ENCODE measurements at places on chromosomes 12 and 14.

- no peak for DNase-seq
Observed at GRCh38 chr14:51521764-51522163, 129.9 kb upstream of the FRMD6 start.

GRCh38 chr12:5784462-5785130 lies 160.5 kb downstream of the ANO2 start:
- no peak for DNase-seq

- no peak for DNase-seq
Observed at GRCh38 chr14:98582276-98582675, 689.7 kb downstream of the BCL11B start.

- no peak for DNase-seq
Observed at GRCh38 chr12:43316520-43316919, 235.5 kb downstream of the ADAMTS20 start.

- no peak for DNase-seq
Observed at GRCh38 chr12:171743-172676, 41.9 kb downstream of the SLC6A12 start.

- no peak for DNase-seq
Observed at GRCh38 chr12:102567031-102567985, 86.9 kb upstream of the IGF1 start.

DNA sequence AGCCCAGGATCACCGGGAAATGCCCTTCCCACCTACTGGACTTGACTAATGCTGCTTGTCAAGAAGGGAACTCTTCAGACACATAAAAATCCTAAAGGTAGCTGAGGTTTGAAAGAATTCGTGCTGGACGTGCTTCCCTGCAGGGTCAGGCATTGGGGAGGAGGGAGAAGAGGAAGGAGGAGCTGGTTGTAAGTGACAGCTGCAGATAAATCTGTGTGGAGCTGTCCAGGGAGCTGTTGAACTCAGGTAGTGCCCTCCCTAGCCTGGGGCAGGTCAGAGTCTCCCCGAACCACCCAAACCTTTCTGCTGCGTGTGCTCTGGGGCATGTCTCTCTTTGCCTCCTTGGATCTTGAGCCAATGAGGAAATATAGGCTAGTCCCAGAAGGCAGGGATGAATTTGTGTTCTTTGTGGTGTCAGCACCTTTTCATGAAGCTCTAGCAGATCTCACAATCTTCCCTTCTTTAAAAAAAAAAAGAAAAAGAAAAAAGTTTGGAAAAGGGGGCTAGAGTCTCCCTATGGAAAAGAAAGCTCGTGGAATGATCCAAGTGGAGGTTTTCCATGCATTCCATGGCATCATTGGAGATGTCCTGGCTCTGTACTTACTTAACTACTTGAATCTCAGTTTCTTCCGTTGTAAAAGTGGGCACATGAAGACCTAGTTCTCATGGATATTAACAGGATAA lies 23.6 kb upstream of the FOS start:
- DNase-seq, result no peak

DNA sequence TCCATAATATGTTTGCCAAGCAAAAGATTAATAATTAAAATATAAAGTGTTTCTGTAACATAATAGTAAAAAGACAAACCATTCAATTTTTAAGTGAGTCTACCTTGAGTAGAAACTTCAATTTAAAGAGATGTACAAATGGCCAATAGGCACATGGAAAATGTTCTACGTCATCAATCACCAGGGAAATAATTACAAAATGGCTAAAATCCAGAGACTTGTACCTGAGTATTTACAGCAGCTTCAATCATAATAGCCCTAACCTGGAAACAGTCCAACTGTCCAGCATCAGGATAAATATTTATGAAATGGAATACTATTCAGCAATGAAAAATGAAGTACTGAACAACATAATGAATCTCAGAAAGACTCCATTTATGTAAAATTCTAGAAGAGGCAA lies 95.5 kb upstream of the FAR2 start:
- DNase-seq, result no peak

GRCh38 chr14:100363053-100363452 lies 39.9 kb downstream of the SLC25A47 start:
- no peak for DNase-seq

DNA sequence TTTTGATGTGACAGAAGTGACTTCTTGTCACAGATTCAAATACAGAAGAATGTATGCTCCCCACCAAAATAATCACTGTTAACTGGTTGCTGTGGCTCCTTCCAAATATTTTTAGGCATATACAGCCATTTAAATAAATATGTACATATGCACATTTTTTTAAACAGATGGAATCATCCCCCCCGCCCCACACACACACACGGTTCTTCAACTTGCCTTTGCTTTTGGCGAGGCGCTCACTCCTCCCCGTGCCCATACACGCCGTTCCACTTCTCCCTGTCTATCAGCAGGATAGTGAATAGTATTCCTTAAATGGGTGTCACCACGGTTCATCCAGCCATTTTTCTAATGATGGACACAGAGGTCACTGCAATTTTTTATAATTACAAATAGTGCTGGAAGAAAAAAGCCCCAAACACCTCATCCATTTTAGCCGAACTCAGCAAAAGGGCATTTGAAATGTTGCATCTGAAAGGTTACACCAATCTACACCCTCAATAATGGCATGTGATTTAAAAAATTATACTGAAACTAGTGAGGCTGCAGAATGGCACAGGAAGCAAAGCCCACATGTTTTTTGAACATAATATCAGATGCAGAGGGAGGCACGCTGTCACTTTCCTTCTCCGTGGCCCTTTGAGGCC lies 39.2 kb upstream of the MEG3 start:
- DNase-seq, result no peak

- DNase-seq, result no peak
Observed at GRCh38 chr12:92539976-92540781, 162.6 kb upstream of the PLEKHG7 start.

GRCh38 chr12:114895827-114896226 lies 211.9 kb upstream of the TBX3 start:
- no peak for DNase-seq

GRCh38 chr14:49017447-49017846 lies 568.7 kb downstream of the RPS29 start:
- no peak for DNase-seq

- DNase-seq, result no peak
Observed at GRCh38 chr14:104105071-104105821, 19.7 kb downstream of the ASPG start.

DNA sequence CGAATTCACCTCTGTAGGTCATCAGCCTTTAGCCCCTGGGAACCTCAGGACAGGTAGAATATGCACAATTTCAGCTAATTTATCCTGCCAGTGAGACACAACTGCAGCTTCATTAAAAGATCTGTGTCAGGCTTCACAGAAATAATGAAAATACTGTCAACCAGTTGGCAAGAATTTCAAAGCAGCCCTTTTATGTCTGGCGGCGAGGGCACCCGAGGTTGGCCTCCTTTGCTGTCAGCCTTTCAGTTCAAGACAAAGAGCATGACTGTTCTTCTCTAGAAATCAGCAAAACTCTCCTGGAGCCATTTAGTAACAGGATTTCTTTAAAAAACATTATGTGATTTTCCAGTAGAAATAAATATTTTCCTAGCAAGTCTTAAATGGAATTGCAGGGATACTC lies 75.9 kb downstream of the BBS10 start:
- no peak for DNase-seq

- DNase-seq, result no peak
Observed at GRCh38 chr14:22232933-22233332, 356.1 kb downstream of the DAD1 start.

DNA sequence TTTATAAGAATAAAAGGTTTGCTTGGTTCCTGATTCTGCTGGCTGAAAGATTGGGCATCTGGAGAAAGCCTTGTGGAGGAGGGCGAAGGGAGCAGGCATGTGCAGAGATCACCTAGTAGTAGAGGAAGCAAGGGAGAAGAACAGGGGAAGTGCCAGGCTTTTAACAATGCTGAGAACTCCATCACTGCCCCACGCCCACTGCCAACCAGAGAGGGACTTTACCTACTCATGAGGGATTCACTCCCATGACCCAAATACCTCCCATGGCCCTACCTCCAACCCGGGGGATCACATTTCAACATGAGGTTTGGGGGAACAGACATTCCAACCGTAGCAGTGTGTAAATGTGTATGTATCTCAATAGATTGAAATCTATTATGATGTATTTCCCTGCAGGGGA lies 360.3 kb downstream of the GLT1D1 start:
- DNase-seq, result no peak

- DNase-seq, result peak; percentile 88
Observed at GRCh38 chr14:102516531-102517391, 7.2 kb upstream of the ANKRD9 start.

- DNase-seq, result no peak
Observed at GRCh38 chr14:42214981-42215491, 608.4 kb downstream of the LRFN5 start.

DNA sequence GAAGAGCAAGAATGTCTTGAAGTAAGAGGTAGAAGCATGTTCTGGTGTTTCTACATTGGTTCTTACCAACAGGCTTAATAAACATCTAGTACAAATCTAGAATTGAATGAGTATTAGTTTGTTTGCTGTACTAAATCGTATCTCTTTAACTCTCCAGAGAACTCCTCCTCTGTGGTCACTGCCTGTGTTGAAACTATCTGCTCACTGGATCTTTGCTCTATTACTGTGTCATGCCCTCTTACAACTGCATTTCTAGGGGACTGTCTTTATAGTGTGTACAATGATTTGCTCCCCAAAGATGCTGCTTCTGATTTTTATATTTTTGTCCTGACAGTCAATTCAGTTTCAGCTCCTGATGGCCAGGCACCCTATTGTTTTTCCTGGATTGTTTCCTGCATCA lies 50.1 kb upstream of the E2F7 start:
- no peak for DNase-seq

GRCh38 chr12:59660148-59660547 lies 64.3 kb downstream of the SLC16A7 start:
- no peak for DNase-seq

GRCh38 chr12:10121278-10121677 lies 8.7 kb downstream of the CLEC7A start:
- no peak for DNase-seq

GRCh38 chr14:39228509-39229221 lies 5.0 kb upstream of the MIA2 start:
- peak; percentile 72 for DNase-seq

DNA sequence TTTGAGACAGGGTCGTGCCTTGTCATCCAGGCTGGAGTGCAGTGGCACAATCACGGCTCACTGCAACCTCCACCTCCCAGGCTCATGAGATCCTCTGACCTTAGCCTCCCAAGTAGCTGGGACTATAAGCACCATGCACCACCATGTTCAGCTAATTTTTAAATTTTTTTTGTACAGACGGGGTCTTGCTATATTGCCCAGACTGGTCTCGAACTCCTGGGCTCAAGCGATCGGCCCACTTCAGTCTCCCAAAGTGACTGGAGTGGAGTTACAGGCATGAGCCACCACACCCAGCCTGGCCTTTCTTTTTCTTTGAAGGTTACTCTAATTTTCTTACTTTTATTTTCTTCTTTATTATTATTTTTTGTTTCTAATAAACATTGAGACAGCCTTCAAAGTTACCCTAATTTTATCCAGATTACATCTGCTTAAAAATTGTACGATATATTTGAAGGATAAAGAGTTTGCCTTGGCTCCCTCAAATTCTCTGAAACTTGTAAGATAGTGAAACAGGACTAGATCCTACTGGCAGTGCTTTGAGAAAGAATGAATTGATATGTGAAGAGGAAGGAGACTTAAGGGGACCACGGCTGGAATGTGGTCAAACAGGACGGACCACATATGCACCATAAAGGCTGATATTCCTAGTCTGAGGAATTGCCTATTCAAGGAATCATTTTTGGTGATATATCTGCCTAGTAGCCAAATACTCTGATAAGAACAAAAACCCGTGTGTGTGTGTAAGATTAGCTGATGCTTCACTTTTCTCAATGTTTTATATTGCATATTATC lies 14.1 kb upstream of the SINHCAF start:
- DNase-seq, result no peak

DNA sequence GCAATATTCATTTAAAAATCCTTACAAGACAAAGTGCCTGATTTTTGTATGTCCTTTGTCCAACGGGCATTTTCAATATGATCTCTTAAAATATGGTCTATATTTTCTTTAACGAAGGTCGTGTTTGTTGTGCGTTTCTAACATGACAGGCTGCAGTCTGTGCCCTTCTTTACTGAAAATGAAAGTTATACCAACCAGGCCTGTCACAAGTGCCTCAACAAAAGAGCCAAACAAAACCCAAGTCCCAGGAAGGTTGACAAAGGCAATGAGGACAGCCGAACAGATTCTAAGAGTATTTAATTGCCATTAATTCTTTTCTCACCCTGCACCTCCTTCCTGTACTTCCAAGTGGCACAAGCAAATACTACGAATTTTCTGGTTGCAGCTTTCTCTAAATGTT lies 13.9 kb downstream of the PAX9 start:
- DNase-seq, result no peak

DNA sequence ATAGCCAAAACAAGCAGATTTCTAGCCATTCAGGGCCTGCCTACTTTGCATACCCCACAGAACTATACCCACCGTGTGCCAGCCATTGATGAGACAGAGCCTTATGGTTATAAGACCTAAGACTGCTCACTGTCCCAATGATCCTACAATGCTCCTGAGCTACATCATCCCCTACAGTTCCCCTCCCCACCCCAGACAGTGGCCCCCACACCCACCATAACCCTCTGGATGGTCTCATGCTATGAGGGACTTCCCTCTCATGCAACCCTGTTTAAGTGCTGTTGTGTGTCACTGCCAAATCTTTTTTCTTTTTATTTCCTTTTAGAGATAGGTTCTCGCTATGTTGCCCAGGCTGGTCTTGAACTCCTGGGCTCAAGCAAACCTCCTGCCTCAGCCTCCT lies 75.9 kb downstream of the CHST11 start:
- no peak for DNase-seq

DNA sequence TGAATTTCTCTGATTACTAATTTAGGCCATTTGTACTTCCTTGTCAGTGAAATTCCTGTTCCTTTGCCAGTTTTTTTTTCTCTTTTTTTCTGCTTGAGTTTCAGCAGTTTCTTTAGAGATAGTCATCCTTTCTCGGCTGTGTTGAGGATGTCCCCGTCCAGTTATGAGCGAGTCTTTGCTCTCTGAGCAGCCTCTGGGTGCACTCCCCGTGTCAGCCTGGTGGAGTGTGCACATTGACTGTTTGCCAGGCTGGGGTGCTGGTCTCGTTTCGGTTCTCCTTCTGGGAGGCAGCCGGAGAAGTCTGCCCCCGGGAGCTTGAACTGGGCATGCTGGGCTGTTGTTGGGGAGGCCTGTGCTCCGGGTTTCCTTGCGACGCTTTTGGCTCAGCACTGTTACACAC lies 3.0 kb downstream of the PACS2 start:
- no peak for DNase-seq

GRCh38 chr12:26017484-26018211 lies 59.2 kb downstream of the RASSF8 start:
- peak; percentile 59 for DNase-seq
